Stimulated activated CD8-positive, alpha-beta memory T cell treated with anti-CD3 and anti-CD28 coated beads, Interleukin-7, amount 100 ng/mL, for 48 hours (primary cell): ENCODE measurements at places on chromosomes 5 and 9.

GRCh38 chr9:16343249-16344237 lies 526.9 kb downstream of the BNC2 start:
- DNase-seq = no peak

DNA sequence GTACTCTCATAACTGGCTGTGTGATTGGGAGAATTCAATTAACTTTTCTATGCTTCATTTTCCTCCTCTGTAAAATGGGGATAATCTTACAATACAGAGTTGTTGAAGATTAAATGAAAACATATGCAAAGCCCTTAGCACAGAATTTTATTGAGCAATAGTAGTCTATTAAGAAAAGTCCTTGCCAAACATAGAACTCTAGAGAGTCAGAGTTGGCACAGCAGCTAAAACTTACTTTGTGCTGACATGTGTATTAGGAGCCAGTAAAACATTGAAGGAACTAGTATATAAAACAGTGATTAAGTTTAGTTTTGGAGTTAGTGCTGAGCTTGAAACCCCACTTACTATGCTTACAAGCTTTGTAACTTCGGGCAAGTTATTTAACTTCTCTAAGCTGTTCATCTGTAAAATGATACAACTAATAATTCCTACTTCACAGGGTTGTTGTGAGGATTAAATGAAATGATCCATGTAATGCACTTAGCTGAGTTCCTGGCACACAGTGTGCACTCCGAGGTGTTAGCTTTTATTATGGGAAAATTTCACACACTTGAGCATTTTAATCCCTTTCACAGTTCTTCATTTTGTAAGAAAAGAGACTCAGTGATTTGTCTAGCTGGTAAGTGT lies 20.0 kb upstream of the GRIN3A start:
- DNase-seq = no peak

- no peak for DNase-seq
These were observed 44.7 kb downstream of the GRIN3A start for GRCh38 chr9:101693546-101694336.

GRCh38 chr5:121399879-121400278 lies 451.8 kb upstream of the FTMT start:
- DNase-seq = no peak

GRCh38 chr5:176879663-176880361 lies 19.3 kb downstream of the HK3 start:
- DNase-seq = no peak

DNA sequence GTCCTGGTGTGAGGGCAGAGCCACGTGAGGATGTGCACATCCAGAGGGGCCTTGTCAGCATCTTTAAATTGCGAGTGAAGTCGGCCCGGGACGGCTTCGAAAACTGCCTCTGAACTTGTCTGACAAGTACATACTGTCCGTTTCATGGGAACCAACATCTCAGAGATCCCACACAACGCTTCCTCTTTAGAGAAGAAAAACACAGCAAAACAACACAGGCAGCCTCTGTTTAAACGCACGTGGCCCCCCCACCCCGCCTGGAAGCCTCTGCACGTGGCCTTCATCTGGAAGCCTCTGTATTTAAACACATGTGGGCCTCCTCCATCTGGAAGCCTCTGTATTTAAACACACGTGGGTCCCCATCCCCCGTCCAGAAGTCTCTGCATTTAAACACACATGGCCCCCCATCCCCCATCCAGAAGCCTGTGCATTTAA lies 29.2 kb downstream of the CEP72 start:
- DNase-seq = no peak

GRCh38 chr5:96794757-96795156 lies 13.0 kb downstream of the ERAP1 start:
- no peak for DNase-seq

- peak; percentile 59 for DNase-seq
These were observed 6.3 kb downstream of the MRPL36 start for GRCh38 chr5:1793301-1793740.

DNA sequence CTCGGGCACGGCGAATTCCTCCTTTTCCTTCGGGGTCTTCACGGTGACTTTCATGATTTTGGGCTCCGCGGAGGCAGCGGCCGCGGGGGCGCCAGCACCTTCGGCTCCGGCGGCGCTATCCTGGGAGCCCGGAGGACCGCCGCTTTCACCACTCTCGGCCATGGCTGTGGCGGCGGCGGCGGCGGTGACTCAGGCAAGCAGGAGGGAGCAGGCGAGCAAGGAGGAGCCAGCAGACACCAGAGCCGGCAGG lies 315 bp downstream of the UBQLN1 start:
- no peak for DNase-seq

DNA sequence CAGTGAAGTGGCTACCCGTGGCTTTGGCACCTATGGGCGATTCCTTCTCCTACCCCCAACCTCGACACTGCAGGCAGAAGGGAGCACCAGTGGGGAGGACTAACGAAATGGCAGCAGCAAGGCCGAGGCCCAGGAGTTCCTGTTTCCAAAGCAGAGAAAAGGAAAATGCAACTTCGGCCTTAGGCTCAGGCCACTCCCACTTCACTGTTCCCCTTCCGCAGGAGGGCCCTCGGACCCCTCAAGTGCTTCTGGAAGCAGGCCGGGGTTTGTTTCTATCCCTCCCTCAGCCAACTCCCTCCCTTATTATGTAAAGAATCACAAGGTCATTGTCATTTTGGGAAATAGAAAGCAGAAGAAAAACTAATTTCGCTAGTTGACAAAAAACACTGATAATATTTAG lies 36.4 kb upstream of the NKX2-5 start:
- DNase-seq = no peak

- DNase-seq = no peak
These were observed 80.3 kb downstream of the GADD45G start for GRCh38 chr9:89684912-89685636.

- DNase-seq = no peak
These were observed 321.7 kb upstream of the TNC start for GRCh38 chr9:115439641-115440040.

GRCh38 chr5:8714861-8715260 lies 831.0 kb downstream of the SEMA5A start:
- DNase-seq = no peak

DNA sequence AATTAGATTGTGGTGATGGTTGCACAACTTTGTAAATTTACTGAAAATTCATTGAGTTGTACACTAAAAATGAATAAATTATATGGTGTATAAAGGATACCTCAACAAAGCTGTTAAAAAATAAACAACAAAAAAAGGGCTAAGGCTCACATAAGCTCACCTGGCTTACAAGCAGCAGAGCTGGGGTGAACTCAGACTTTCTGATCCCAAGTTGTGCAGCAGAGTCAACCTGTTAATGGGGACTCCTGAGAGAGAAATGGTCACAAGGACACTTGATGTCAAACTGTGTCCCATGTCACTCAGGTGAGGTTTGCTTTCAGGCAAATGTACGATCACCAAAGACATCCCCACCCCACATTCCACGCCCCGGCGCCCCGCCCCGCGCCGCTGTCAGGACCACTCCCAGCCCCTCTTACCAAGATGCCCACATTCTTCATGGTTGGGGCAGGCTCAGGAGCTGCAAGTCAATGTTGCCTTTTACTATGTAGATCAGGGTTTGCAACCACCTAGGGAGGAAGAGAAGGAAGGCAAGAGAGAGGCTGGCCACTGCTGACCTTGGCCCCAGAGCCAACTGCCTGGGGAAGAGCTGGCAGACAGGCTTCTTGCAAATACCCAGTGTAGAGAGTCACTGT lies 22.4 kb upstream of the SLC36A1 start:
- no peak for DNase-seq

DNA sequence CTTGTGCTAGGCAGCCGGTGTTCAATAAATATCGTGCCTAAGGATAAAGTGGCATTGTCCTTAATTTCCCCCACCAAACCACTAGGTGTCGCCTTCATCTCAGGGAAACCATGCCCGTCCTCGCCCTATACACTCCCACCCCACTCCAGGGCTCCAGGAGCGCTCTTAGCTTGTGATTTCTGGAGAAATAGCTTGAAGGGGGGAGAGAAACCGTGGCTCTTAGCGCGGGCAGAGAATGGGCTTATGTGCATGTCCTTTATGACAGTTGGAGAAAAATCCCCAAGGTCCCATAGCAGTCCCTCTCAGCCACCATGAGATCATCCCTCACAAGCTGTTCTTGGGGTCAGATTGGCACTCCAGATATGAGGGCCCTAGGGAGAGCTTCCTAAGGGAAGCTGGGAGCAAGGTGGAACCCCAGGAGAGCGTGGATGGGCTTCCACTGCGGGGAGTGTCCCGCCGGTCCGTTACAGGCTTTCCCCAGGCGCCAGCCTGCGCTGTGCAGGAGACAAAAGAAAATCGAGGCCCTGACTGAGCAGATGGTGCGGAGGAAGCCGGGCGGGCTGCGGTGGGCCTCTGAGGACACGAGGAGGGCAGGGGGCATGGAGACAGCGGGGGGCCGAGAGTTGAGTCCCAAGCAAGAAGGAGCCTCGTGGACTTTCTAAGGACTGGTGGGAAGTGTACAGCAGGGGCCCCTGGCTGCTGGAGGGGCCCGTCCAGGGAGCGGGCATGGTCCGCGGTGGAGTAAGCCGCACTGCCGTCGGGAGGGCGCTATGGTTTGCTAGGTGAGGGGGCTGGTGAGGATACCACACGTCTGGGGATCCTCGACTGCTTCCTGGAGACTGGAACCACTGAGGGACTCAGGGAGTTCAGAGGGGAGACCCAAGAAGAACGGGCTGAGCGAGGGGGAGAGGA lies 750 bp upstream of the NPR2 start:
- DNase-seq = no peak

- DNase-seq = no peak
These were observed 91.7 kb upstream of the ADAMTSL1 start for GRCh38 chr9:18382243-18382642.

DNA sequence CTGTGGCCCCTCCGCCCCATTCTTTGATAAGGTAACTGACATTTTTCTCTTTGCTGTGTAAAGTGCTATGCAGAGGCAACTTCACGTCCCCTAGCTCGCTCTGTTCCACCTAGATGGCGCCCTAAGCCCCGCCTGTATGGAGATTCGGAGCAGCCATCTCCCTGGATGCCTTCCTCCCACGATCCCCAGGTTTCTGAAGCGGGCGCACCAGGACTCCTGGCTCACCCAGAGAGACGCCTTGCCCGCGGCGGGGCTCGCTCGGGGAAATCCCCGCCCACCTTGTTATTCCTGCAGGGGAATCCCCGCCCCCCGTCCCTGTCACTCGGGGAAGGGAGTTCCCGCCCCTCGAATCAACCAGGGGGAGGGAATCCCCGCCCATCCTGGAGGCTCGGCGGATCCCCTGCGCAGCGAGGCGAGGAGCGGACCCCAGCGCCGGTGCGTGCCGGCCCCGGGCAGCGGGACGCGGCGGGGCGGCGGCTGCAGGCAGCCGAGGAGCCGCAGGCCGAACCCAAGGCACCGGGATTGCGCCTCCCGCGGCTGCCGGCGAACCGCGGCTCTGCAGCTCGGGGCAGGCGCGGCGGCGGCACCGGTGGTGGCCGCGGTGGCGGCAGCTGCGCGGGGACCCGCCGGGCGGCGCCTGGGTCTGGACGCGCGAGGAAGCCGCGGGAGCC lies at the start of gene PDZD2:
Gene PDZD2, plus strand, starts transcription at position 384 of the 671 bp plus-strand sequence.
- DNase-seq = peak; percentile 59

GRCh38 chr5:144779368-144779767 lies 608.7 kb downstream of the KCTD16 start:
- DNase-seq = no peak

DNA sequence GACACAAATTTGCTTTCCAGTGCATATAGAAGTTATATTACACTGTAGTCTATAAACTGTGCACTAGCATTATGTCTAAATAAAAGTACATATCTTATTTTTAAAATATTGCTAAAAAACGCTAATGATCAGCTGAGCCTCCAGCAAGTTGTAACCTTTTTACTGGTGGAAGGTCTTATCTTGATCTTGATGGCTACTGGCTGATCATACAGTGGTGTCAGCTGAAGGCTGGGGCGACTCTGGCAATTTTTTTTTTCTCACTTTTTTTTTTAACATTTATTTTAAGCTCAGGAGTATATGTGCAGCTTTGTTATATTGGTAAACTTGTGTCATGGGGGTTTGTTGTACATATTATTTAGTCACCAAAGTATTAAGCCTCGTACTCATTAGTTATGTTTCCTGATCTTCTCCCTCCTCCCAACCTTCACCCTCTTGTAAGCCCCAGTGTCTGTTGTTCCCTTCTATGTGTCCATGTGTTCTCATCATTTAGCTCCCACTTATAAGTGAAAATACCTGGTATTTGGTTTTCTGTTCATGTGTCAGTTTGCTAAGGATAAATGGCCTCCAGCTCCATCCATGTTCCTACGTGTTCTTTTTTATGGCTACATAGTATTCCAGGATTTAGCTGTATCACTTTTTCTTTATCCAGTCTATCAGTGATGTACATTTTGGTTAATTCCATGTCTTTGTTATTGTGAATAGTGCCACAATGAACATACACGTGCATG lies 38.6 kb upstream of the IFNE start:
- DNase-seq = no peak

DNA sequence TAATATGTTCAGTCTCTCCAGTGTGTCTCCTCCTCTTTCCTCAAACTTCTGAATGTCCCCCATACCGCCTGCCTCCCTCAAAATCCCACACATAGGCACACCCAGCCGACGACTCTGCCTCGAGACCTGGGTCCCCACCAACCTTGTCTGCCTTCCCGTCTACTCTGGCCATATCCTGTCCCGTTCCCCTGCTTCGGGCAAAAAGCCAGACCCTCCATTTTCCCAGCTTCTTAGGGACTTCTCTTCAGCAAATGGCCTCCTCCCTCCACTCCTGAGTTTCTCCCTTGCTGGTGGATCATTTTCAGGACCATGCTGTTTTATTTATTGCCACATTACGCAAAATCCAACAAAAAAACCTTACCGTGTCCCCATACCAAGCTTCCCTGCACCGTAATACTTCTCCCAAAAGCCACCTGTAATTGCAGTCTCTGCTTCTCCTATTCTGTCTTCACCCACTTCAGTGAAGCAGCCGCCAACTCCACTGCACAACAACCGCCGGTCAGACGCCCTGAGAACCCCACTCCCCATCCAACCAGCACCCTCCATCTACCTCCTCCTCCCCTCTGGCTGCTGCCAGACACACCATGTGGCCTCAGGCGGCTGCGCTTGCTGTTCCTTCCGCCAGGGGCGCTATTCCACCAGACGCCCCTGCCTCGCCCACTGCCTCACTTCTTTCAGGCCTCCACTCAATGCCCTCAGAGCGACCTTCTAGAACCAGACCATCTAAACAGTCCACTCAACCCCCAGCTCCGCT lies 117.0 kb downstream of the TRPM6 start:
- no peak for DNase-seq
